ENCODE measurements at places on chromosomes 12 and 14.

DNA sequence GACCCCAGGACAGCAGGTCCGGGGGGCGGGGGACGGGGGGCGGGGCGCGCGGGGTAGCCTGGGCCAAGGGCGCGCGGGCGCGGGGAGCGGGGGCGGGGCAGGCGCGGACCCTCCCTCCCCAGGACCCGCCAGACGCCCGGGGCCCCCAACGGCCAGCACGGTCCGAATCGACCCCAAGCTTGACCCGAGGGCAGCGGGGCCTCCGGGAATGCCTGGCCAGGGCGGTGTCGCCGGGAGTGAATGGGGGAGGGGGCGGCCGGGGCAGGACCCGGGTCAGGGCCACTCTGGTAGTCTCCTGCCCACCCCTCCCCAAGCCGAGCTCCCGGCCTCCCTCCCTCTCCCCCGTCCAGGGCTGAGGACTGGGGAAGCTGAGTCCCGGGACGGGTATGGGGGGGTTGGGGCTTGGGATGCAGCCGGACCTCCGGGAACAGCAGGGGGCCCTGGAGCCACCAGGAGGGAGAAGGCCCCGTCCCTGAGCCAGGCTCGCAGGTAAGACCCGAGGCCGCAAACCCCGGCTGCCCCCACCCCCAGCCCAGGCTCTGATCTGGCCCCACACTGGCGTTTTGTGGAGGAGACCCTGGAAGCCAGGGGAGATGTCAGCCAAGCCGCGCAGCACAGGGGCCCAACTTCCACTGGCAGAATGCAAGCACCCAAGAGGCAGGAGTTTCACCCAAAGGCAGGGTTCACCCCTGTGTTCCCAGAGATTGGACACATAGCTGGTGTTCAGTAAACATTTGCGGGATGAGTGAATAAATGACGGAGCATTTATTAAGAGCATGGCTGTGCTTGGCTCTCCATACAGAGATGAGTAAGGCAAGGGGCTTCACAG, 545 bp upstream of the GALNT9 start:
- DNase-seq: no peak

DNA sequence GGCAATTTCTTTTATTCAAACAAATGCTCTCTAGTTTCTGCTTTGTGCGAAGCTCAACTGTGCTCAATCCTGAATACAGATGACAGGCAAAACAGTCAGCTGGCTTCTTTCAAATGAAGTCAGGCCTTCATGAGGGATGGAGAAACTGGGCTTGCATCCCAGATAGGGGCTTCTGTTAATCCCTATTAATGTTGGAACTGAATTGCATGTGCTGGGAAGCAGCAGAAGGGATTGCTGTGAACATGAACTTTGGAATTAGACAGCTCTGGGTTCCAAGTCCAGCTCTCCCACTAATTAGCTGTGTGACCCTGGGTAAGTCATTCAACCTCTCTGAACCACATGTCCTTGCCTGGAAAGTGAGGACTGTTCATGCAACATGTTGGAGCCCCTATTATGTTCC, 21.1 kb upstream of the CORO1C start:
- DNase-seq: no peak

DNA sequence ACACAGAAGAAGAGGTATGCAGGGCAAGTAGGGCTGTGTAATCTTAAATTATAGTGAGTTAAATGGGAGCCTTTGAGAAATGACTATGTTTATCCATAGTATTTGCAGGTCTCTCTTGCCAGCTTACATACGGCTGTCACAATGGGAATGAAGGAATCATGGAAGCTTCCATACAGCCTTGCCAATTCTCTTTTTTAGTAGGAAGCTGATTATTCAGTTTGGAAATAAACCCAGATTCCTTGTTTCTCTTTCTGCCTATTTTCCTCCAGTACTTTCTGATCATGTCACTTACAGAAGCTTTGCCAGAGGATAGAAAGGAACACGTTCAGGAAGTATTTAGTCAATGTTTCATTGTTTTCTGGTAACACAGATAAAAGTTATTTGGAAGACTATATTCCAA, 217.4 kb upstream of the DIO2 start:
- DNase-seq: no peak

- DNase-seq: no peak
Observed at GRCh38 chr14:104986487-104987164, 1.0 kb downstream of the CLBA1 start.

- DNase-seq: no peak
Observed at GRCh38 chr12:21444193-21445146, 7.0 kb downstream of the PYROXD1 start.

- DNase-seq: no peak
Observed at GRCh38 chr12:100214518-100214917, 13.9 kb downstream of the ACTR6 start.

GRCh38 chr12:321606-322326, 59.1 kb upstream of the SLC6A13 start:
- peak; percentile 43 for DNase-seq

- DNase-seq: peak; percentile 63
Observed at GRCh38 chr12:14366209-14367039, 942 bp downstream of the ATF7IP start.

DNA sequence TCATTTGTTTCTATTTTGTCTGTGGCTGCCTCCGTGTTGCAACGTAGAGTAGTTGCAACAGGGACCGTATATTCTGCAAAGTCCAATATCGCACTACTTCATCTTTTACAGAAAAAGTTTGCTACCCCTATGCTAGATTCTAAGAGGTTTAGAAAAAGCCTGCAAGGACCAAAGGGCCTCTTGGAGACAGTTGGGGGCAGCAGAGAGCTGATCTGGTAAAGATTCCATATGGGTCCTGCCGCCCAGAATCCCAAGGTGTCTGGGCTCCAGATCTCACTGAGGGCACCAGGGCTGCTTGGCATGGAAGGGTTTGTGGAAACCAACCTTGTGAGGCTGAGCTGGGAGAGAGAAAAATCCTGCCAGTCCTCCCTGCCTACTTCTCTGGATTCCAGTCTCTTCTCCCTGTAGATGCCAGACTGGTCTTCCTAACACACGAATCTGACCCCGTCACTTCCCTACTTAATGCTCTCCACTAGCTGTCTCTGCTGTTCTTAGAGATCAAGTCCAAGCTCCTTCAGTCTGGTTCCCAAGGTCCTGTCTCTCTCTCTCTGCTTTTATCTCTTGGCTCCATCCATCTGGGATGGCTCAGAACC, 74.6 kb downstream of the GLRX5 start:
- peak; percentile 57 for DNase-seq

- no peak for DNase-seq
Observed at GRCh38 chr12:65882486-65882885, 58.2 kb downstream of the HMGA2 start.

DNA sequence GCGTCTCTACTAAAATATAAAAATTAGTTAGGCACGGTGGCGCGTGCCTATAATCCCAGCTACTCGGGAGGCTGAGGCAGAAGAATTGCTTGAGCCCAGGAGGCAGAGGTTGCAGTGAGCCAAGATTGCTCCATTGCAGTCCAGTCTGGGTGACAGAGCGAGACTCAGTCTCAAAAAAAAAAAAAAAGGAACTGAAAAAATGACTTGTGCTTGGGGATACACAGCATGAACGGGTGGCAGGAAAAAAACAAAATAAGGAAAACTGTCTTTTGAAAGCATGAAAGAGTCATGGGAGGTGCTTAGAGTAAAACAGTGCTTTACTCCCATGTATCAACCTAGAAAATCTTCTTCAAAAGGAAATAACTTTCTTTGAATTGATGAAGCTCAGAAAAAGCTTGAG, 80.8 kb downstream of the TMTC1 start:
- no peak for DNase-seq

DNA sequence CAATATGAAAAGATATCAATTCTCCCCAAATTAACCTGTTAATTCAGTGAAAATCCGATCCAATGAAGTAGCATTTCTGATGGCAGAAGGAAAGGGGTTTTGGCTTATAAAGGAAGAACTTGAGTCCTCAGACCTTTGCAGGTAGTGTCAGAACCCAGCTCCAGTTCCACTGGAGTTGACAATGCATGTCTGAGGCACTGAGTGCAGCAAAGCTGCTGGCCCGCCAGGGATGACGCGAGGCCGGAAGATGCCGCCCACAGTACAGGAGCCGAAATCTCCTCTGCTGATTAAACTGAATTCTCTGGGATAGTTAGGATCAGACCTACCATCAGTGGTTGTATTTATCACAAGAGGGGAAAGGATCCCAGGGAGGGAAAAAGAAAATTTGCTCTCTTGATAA, 220.7 kb downstream of the MSRB3 start:
- DNase-seq: no peak

- DNase-seq: no peak
Observed at GRCh38 chr14:86766469-86766868, 1226.5 kb downstream of the GALC start.

- no peak for DNase-seq
Observed at GRCh38 chr12:71640316-71640715, 23.3 kb downstream of the ZFC3H1 start.

DNA sequence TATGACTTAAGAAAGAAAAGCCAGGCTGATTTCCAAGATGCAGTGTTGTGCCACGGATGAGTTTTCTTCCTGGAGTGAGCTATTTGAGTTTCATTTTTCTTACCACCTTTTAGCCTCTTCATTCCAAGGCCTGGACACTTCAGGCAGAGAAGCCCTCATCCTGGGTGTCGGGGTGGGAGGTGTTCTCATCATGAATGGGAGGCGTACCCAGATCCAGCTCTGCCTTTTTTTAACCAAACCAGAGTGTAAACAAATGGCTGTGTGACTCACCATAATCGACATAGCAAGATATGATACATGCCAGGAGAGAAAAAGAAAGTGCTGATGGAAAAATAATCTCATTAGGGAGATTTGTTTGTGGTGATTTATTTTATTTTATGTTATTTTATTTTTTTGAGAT, 79.9 kb downstream of the ARF6 start:
- peak; percentile 84 for DNase-seq

DNA sequence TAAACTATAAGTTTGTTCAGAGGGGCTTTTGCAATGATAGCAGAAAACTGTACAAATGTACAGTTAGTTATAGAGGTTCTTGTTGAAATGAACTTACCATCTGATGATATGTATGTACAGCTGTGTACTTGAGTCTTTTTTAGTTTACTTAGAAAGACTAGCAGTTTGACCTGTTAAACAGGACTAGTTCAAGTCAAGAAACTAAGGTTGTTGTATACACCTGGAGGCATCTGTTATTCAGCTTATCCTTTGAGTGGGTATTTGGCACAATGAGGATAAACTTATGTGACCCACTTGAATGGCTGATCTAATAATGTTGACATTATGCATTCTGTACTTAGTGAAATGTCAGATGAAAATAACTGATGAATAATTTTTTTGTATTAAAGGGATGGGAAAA, 13.4 kb downstream of the MTERF2 start:
- DNase-seq: no peak

DNA sequence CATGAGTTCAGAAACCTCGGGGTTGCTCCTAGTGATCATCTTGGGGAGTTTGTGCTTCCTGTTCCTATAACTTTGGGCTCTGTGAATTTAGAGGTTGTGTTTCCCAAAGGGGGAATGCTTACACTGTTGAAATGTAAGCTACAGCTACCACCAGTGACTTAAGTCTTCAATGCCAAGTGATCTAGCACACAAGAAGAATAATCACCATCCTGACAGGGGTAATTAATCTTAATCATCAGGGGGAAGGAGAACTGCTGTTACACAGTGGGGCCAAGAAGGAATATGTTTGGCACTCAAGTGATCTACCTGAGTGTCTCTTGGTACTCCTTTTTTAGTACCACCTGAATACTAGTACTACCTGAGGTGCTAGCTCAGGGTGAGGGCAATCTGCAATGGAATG, 34.9 kb upstream of the RNU6-7 start:
- DNase-seq: no peak

DNA sequence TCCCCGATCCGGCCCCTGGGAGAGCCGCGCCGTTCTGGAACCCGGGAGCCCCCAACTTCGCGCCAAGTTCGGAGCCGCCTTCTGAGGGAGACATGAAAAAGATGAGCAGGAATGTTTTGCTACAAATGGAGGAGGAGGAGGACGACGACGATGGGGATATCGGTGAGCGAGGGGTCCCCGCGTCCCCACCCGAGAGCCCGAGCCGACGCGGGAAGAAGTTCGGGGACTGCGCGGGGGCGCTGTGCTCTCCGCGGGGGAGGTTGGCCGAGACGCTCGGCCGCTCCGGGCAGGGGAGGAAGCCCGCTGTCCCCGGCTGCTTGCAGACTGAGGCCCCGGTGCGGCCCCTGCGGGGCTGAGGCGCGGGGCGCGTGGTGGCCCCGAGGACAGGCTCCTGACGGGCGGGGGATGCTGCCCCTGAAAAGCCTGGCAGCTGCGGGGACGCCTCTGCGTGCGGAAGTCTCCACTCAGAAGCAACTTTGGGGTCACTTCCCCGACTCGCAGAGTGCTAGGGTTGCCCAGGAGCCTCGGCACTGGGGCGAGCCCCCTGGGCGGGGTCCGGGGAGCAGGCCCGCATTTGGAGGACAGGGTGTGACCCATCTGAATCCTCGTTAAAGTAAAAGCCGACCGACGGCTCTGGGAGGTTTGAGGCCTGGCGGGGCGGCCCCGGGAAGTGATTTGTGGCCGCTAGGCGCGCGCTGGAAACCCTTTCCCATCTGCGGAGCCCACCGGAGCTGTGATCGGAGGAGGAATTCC, 511 bp downstream of the ANO6 start:
- peak; percentile 47 for DNase-seq

GRCh38 chr14:51211149-51211548, 28.9 kb upstream of the TMX1 start:
- DNase-seq: no peak

GRCh38 chr12:116302166-116303058, 24.9 kb upstream of the MED13L start:
- no peak for DNase-seq

DNA sequence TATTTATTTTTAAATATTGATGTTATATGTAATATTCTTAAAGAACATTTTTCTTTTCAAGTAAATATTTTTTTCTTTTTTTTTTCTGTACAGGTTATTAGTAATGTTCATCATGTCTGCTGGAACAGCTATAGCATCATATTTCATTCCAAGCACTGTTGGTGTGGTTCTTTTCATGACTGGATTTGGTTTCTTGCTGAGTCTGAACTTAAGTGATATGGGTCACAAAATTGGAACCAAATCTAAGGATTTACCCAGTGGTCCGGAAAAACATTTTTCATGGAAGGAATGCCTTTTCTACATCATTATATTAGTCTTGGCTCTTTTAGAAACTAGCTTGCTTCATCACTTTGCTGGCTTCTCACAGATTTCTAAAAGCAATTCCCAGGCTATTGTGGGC, 23.2 kb downstream of the PCNX4 start:
- no peak for DNase-seq

- DNase-seq: no peak
Observed at GRCh38 chr14:102557434-102558226, 34.8 kb upstream of the RCOR1 start.

- no peak for DNase-seq
Observed at GRCh38 chr12:89179983-89180382, 172.3 kb downstream of the DUSP6 start.

DNA sequence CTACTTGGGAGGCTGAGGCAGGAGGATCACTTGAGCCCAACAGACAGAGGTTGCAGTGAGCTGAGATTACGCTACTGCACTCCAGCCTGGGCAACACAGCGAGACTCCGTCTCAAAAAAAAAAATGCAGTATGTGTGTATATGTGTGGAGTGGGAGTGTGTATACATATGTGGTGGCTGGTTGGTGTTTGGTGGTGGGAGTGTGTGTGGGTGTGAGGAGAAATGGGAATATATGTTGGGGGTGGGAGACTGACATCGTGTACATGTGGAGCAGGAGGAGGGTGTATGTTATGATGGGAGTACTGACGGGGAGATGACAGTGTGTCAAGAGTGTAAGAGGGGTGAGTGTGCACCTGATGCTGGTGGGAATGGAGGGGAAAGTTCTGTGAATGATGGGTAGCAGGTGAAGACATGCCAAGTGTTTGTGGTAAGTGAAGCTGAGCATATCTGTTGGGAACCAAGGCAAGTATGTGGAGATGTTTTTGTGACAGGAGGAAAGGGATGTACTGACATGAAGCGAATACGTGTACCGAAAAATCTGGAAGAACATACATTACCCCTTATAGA, 4.2 kb downstream of the PNMA1 start:
- DNase-seq: no peak

Data from SW480 (cell line).